ENCODE measurements at places on chromosomes 16 and 17.

- DNase-seq = no peak
Observed at GRCh38 chr16:11379420-11379819, 34.2 kb downstream of the RMI2 start.

DNA sequence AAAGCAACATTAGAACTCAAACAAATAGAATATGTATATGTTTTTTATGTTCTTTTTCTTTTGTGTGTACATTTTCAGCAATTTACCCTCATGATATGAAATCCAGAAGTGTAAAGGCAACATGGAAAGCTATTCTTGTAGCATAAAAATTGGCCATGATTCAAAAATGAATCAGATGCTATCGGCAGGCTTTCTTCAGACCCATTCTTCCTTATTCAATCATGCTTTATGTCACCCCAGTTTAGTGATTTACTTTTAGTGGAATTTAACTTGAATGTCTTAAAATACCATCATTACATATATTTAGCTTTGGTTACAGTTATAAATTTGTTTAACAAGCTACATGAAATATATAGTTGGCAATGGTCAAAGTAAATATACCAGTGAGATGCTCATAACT is 21.4 kb upstream of the SMIM36 start:
- DNase-seq = no peak

DNA sequence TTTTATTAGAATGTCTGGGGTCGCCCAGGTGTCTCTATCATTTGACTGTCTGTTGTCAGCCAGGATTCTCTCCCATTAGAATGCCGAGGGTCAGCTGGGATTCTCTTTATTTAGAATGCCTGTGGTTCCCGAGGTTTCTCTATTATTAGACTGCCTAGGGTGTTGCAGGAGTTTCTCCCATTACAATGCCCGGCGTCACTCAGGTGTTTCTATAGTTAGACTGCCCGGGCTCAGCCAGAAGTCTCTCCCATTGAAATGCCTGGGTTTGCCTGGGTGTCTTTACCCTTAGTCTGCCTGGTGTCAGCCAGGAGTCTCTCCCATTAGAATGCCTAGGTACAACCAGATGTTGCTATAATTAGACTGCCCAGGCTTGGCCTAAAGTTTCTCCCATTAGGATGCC is 2252.0 kb downstream of the TP53TG3F start:
- no peak for DNase-seq

- no peak for DNase-seq
Observed at GRCh38 chr17:61669522-61669921, 78.5 kb upstream of the NACA2 start.
